ENCODE measurements at places on chromosomes 5 and 9.

- no peak for DNase-seq
These were observed 48.4 kb upstream of the CDK5RAP2 start for GRCh38 chr9:120628207-120628924.

GRCh38 chr9:116327701-116328405 is 174.3 kb downstream of the PAPPA start:
- DNase-seq = no peak

- no peak for DNase-seq
These were observed 12.7 kb downstream of the SLC1A3 start for GRCh38 chr5:36619012-36619635.

- no peak for DNase-seq
These were observed 371.0 kb downstream of the CSNK1G3 start for GRCh38 chr5:123882965-123883345.

- no peak for DNase-seq
These were observed 64.1 kb upstream of the IRX4 start for GRCh38 chr5:1946776-1947175.

- no peak for DNase-seq
These were observed 503.0 kb upstream of the CD180 start for GRCh38 chr5:67699560-67699959.

DNA sequence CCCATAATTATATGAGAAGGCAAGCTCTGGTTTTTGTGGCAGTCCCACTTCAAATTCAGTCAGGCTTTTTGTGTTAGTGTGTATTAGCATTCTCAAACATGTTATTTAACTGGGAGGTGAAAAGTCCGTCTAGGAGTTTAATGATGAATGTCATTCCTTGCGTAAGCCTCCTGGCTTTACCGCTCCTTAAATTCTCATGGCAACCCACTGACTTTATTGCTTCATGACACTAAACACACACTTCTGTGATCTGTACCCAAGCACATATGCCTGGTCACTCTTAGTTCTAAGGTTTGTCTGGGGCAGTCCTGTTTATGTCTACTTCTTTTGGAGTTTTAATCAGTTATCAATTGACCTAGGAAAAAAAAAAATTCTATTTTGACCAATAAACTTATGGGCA is 677.9 kb upstream of the DMAC1 start:
- no peak for DNase-seq

- no peak for DNase-seq
These were observed 28.3 kb downstream of the RAI14 start for GRCh38 chr5:34684281-34684979.

- no peak for DNase-seq
These were observed 22.8 kb downstream of the GM2A start for GRCh38 chr5:151275803-151276202.

DNA sequence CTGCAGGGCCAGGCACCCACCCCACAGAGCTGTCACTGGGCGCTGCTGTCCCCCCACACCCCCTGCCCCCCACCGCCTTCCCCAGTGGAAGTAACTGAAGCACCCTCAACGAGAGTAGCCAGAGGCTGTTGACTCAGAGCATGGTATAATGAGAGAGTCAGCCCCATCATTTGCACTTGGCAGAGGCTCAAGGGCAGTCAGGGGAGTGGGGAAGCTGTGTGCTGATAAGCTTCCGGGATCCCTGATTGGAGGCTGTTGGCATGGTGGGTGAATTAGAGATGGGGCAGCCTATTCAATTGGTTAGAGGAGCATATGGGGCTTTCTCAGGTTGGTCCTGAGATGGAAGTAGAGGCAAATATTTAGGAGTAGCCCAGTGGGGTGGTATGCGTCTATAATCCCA is 77.1 kb upstream of the GOLM1 start:
- no peak for DNase-seq

GRCh38 chr9:91086657-91087461 is 274.9 kb downstream of the AUH start:
- no peak for DNase-seq

GRCh38 chr9:94623253-94623652 is 16.1 kb downstream of the FBP1 start:
- no peak for DNase-seq

DNA sequence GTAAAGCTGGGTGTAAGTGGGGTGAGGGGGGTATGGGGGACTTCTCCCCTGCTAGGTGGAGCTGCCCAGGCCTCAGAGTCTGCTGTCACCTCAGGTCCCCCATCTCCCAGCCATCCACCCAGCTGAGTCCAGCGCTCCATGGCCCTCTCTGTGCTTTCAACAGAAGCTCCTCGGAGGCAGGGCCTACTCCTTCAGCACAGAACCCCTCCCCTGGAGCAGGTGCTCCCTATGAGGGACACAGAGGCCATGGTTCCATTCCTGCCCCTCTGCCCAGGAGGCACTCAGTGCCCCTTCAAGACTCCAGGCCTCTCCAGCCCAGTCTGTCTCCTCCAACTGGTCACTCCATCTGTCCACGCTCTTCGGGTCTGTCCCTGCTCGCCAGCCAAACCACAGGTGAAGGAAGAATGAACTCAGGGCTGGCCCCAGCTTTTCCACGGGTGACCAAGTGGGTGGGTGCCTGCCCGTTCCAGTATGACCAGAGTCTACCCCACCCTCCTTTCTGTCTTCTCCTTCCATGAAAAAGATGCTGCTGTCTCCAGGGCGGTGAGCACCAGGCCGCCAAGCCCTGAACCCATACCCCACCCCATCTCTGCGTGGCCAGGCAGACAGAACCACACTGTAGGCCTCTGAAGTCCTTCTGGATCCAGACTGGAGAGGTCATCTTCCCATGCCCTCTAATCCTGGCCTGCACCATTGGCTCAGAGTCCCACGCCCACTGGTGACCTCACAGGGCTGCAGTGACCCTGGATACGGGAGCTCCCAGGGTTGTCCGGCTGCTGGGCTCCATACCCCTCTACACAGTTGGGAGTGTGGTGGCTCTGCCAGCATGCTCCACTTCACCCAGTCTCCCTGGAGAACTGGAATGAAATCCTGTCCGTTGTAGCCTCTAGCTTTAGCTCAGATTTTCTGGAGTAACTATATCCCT is 11.9 kb downstream of the GBGT1 start:
- no peak for DNase-seq

DNA sequence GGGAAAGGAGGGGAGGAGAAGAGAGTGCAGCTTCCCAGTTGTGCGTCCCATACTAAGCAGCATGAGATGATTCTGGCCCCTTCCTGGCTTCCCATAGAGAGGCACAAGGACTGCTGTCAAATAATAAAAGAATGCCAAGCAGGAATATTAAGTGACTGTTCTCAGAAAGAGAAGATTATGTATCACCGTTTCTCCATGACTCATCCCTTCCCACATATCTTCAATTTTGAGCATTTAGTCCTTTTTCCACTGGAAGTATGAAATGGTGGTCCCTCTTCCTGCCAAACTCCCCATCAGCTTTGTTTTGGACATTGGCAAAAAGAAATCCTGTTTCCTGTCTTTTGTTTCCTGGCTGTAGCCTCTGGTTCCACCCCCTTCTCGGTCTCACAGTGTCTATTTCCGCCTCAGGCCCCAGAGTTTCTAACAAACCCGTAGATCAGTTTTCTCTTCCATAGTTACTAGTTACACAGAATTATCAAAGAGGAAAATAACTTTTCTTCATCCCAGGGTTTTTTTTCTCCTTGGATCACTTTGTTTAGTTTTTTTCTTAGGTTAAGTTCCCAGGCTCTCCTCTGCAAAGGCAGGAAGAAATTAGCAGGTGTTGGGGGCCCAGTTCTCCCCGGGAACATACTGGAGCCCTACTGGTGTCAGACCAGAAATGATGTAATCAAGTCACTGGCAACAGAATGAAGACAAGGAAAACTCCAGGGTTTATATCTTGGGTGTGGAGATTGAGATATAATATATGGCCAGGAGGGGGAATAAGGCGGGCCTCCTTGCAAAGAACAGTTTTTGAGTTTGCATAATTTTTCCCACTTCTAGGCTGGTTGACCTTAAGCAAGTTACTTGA is 26.4 kb upstream of the ARHGAP26 start:
- DNase-seq = no peak

DNA sequence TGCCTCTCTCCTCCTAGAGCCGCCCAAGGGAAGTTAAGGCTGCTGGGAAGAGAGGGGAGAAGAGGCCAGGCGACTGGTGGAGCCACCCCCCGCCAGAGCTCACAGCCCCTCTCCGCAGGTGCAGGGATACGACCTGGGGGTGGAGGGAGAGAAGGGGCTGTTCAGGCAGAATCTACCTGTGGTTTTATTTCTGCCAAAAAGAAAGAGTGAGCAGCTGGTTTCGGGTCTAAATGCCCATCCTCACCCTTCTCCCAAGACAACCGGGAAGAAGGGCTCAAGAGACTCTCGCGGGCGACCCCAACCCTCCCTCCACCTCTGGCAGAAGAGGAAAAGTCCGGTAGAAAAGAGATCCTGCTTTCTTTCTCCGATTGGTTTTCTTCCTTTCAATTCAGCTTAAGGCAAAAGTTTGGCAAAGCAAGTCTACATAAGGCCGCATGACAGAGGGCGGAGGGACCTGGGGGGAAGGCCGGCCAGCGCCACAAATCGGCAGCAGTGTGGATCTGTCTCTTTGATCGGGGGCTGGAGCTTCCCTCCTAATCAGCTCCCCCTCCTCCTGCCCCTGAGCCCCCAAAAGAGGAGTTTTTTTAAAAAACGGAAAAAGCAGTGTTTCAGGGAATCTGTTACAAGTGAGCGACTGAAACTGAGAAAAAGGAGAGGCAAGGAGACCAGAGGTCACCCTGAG is 16.3 kb downstream of the FAM78A start:
- DNase-seq = no peak

- DNase-seq = no peak
These were observed 12.4 kb downstream of the IFNA1 start for GRCh38 chr9:21452681-21453080.

DNA sequence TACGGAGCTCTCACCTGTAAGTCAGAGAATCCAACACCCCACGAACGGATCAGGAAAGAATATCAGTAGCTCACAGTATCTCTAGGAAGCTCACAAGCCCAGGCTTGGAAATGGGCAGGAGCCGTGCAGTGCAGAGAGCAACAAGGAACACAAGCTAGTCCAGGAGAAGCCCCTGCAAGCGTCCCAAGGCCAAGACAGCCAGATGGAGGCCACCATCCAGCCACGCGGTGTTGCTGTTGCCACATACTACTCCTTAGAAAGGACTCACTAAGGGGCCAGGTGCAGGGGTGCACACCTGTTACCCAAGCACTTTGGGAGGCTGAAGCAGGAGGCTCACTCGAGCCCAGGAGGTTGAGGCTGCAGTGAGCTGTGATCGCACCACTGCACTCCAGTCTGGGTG is 15.4 kb upstream of the VAV2 start:
- DNase-seq = no peak

GRCh38 chr5:54838843-54839242 is 146.6 kb downstream of the ESM1 start:
- DNase-seq = no peak

DNA sequence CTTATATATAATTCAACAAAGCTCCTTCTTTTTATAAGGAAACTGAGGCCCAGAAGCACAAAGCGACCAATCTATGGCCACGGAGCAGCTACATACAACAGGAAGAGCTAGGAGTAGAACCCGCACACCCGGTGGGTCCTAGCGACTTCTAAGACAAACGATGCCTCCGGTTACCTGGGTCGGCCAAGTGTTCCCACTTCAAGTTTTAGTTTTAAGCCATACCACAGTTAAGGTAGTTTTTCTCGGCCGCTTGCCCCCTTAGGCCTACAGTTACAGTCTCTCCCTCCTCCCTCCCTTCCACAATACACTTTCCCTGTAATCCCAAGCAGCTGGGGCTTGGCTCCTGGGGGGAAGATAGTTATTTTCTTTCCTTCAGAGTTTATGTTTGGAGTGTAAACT is 533 bp downstream of the SREK1IP1 start:
- DNase-seq = peak; percentile 2

DNA sequence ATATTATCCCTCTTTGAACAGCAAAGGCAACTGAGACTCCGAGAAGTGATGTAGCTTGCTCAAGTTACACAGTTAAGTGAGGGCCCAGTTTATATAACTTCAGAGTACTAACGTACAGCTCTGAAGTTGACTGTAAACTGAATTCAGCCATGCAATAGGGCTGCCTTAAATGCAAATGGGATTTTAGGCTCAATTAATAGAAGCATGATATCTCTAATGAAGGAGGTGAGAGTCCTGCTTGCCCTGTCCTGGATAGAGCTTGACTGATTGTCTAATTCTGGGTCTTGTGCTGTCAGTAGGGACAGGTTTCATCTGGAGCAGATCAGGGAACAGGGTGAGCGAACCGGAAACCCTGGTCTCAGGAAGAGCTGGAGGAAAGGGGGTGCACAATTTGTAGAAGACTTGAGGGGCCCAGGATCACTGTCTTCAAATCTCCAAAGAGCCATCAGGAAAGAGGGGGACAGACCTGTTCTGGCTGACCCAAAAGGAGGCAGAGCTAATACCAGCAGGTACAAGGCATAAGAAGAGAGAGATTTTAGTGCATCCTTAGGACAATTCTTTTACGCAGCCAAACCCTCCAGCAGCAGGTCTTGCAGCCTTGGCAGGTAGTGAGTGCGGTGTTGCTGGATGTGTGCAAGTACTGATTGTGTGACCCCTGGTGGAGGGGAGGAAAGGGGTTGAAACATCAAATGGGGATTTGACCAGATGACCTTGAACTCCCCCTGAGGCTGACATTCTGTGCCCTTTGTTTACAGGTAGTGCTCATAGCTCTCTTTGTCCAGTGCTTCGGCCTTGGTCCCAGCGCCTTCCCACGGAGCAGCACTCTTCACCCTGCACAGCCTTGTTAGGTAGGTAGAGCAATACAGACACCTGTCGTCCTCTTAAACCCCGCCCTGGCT is 13.0 kb downstream of the GSN start:
- no peak for DNase-seq

DNA sequence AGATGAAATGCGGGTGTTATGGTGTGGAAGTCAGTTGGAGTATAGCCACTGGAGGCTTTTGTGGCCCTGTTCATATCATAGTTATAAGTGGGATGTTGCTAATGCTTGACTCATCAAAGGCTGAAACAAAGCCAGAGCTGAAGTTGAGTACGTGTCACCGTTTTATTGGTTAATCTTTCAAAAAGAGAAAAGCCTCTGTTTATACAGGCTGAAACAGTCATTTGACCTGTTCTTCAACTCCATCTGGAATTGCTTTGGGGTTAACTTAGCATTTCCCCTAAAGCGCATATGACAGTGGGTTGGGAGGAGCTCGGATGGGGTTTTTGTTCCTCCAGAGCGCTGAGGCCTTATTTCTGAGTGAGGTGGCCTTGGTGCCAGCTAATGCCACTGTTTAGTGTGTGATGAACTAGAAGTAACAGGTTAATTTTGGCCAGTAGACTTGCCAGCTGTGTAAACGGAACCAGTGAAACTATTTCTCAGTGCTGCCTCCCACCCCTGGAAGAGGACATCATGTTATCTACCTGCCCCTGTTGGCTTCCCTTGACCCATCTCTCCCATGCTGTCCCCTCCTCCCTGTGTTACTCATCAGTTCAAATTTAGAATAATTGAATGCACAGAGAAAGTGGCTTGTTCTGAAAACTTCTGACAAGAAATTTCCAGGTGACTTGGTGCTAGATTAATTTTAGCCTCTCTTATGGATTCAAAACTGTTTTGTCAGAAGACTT is 34.2 kb downstream of the MTAP start:
- no peak for DNase-seq

DNA sequence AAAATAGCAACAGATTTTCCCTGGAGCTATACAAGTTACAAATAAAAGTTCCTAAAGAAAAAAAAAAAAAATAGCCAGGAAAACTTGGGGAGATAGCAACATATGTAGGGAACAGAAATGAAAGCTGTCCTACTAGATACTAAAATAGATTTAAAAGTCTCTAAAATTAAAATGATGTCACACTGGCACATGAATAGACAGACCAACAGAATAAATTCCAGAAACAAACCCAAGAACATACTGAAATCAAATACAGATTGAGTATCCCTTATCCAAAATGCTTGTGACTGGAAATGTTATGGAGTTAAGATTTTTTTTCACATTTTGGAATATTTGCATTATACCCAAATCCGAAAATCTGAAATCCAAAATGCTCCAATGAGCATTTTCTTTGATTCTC is 23.8 kb downstream of the GOLPH3 start:
- no peak for DNase-seq

Data from CD4-positive, alpha-beta T cell treated with Interleukin-6 at 100 ng/mL for 8 hours (primary cell).